Activated T-helper 1 cell treated with anti-CD3 and anti-CD28 coated beads, Interleukin-2, amount 50 U/mL, for 16 hours (primary cell): ENCODE measurements at places on chromosomes 3 and 15.
A peak's percentile ranks its signal among the peaks of the same experiment; 100 is the strongest.

DNA sequence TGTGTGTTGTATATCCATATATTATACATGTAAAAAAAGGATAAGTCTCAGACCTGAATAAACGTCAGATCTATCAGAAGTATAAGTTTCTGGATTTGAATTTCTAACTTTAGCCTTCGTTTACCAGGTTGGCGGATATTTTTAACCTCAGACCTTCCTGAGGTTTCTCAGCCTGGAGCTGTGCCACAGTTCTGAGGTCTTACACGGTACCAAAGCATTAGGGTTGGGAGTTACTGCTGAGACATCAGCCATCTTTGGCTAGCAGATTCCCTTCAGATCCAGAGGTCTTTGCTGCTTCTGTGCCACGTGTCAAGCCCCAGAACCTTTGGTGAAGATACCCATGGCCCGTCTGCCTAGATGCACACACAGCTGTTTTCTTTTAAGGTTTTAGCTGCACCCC is 84.7 kb downstream of the PPP2R3A start:
- DNase-seq, result no peak

DNA sequence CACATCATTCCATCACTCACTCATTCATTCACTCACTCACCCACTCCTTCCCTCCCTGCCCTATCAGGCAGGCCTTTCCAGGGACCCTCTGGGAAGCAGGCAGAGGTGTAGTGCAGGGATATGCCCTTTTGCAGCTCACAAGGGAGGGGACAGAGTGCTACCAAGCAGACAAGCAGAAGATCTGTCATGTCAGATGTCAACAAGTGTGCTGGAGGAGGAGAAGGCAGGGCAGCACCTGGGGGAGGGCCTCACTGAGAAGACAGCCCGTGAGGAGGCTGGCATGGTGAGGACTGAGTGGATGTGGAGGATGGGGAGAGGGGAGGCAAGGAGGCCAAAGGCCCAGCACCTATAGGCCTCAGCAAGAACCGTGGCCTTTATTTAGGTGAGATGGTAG is 15.3 kb downstream of the ABTB1 start:
- DNase-seq, result no peak

DNA sequence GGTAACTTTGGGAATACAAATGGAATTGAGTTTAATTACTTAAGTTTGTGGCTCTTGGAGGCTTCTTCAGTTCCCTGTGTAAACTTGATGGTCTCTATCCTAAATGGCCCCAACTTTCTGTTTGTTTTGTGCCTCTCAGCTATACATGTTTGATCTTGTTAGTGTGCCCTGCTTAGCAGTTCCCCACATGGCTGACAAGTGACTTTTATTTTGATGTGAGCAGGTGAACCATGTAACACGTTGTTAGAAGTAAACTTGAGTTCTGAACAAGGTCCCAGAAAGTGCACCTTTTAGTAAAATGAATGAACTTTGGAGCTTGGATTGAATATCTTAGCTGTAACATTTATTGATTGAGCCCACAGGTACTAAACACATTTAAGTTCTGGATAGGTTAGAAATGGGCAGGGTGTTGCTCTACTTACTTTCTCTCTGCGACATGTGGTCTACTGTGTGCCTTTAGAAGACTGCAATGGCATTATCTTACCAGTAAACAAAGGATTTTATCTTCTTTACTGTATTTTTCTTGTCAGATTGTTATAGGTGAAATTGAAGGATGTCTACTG is 4.5 kb downstream of the LSM3 start:
- DNase-seq, result no peak

DNA sequence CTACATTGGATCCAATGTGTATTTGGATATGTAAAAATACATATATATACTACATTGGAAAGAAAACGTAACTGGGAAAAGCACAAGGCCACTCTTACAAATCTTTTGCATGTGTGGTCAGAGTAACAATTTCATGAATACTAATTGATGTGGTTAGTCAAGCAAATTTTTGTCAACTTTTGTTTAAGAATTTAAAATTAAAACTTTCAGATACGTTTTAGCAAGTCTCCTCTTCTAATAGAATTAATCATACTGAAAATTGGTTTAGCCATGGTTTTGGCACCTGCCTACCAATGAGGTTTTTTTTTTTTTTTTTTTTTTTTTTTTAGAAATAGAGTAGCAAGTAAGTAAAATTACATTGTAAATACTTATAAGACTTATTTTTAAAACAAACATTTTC is 153.0 kb upstream of the CGNL1 start:
- DNase-seq, result no peak

DNA sequence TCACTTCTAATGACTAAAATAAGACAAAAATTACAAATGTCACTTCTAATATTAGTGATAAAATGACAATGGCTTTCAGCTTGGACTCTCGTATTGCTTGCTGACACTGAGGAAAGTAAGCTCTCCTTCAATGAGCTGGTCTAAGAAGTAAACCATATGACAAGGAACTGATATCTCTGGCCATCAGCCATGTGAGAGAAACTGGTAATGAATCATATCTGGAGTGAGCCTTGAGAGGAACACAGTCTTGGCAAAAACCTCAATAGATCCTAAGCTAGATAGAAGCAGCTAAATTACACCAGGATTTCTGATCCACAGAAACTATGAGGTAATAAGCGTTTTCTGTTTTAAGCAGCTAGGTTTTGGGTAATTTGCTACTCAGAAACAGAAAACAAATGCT is 1575.1 kb downstream of the OTOL1 start:
- DNase-seq, result no peak

- no peak for DNase-seq
Observed at GRCh38 chr3:87359025-87359424, 82.6 kb upstream of the POU1F1 start.

DNA sequence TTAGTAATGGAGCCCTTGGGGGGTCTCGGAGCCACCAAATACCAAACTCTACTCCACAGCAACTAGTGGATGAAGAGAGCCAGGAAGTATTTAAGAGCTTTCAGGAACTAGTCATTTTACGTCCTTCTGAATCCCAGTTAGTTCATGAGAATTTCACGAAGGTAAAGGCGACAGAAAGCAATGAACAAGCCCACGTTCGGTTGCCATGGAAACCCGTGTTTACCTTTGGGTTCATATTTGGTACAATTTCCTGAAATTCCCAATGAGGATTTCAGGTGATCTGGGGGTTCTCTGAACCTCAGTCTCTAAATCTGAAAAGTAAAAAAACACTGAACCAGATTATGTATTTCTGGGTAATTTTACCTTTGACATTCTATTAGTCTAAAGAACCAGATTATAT is 93.0 kb downstream of the BDH1 start:
- no peak for DNase-seq

- DNase-seq, result no peak
Observed at GRCh38 chr15:47384341-47384740, 333.0 kb upstream of the SEMA6D start.

DNA sequence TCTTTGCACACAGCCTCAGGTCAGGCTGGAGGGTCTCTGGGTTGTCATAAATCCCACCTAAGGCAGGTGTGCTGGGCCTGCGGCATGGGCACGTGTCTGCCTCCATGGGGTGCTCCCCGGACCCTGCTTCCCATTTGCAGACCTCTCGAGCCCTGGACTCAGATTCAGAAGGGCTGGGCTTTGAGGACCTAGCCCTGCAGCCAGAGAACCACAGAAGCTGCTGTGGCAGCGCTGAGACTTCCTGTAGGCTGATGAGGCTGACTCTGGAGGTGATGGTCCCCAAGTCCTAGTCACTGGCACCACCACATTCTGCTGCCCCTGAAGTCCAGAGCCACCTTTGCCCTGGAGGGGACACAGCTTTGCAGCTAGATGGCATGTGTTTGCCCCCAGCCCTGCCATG is 156.4 kb downstream of the LRRC28 start:
- no peak for DNase-seq

GRCh38 chr3:128489927-128490649 is 2.9 kb downstream of the GATA2 start:
- DNase-seq, result no peak

DNA sequence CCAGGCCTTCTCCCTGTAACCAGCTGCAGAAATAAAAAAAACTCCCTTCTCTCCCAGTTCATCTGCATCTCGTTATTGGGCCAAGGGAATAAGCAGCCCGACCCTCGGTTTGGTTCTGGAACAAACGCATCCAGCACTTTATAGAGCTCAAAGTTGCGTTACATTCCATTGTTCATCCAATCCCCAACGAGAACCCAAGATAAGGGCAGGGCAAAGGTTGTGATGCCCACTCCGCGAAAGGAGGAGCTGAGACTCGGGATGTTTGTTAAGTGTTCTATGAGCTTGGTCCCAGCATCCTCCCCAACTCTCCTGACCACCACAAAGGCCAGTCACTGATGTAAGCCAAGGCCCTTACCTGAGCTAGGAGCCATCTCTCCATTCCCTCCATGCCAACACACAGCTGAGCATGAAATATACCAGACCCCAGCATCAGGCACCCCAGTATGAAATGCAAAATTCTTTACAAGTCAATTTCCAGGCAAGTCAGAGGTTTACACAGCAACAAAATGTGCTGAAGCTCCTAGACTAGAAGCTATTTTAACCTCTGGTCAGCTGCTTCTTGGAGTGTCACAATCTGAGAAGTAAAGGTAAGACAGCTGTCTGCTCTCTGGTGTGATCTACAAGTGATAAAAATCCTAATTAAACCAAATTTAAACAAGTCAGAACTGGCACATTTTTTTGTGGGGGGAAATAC is 17.9 kb downstream of the CCDC12 start:
- DNase-seq, result no peak

GRCh38 chr3:150083655-150084042 is 113.0 kb upstream of the PFN2 start:
- no peak for DNase-seq

DNA sequence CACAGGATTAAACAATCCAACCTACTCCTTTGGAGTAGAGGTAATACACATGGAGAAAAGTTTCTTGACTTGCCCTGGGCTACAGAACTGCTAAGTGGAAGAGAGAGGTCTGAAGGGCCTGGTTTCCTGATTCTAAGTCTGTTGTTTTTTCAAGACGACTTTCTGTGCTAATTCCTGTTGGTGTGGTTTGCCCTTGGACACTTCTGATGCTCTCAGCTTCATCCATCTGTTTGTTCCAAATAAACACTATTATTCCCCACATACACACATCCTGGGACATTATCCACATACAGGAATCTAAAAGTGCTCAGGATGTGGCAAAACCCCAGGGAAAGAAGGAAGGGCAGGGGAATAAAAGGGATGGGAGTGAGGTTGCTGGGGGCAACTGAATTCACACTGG is 393.5 kb upstream of the TBL1XR1 start:
- no peak for DNase-seq

DNA sequence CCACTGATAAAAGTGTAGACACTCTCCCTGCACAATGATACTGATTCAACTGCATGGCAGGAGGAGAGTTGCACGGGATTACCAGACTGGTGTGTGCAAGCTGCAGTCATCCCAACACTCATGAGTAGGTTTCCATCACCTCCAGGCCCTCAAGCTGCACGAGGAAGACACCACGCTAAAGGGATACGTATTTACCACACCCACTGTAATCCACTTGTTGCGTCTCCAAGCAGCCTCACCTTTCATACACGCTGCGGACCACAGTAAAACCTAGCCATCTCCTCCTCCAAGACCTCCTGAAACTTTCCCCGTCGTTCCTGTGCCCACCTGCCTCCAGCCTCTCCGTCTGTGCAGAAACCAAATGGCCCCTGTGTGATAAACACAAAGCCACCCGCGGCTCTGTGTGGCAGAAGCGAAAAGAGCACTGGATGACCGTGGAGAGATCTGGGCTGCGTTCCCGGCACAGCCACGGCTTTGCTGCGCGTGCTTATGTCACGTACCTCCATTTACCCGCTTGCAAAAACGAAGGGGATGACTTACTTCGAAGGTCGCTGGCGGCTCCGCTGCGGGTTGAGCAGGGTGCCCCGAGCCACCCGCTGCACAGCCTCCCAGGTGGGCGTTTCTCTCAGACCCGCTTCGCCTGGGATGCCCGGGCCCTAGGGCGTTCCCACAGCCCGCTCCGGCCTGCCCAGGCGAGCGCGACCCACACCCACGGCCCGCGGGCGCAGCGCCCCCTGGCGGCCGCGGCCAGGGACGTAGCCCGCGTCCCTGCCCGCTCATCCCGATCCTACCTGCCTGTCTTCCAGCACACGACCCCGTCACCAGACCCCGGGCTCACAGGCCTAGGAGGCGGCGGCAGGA is 643 bp downstream of the ABCC5 start:
- peak; percentile 4 for DNase-seq

DNA sequence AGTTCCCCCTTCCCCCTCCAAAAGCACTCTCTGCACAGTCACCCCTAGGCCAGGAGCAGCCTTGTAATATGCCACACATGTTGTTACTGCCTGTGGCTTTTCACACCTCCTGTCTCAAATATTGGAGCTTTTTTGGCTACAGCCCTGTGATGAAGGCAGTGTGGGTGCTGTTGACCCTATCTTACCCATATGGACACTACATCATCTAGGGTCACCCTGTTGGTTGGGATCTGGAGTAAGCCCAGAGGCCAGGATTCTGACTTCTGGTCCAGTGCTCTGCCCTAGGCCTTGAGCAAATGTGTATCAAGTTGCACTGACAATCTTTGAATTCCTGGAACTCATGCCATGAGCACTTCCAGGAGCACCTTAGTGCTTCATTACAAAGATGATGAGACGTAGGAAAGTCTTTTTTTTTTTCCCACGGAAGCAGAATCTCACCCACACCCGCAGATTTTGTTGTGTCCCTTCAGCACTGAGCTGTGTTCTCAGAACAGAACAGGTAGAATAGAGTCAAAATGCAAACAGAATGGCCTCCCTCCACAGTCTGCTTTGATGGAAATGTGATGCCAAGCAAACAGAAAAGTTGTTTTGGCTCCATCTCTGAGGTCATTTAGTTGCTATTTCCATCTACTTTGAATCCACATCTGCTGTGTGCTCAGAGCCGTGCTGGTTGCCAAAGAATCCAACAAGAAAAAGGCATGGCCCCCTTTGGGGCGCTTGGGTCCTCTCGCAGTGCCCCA is 49.6 kb downstream of the SMAD3 start:
- DNase-seq, result no peak

- no peak for DNase-seq
Observed at GRCh38 chr3:33918126-33918756, 119.8 kb downstream of the PDCD6IP start.

DNA sequence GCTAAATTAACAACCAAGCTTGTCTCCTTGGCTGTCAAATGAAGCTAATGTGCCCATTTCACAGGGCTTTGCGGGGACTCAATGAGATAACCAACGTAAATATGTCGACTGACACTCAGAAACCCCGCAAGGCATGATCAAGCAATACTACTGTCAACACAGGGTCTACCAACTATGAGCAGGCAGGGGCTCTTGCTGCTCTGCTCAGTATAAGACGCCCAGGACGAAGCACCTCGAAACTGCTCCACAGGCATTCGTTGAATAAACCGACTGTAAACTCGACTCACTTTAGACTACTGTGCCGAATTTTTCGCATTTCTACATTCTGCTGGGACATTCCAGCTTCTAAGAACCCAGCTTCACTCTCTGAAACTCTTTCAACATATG is 55.0 kb downstream of the FEZF2 start:
- DNase-seq, result no peak

GRCh38 chr15:72487070-72487797 is 13.1 kb downstream of the ARIH1 start:
- DNase-seq, result no peak

- no peak for DNase-seq
Observed at GRCh38 chr3:132781922-132782321, 59.7 kb upstream of the NPHP3 start.
